ENCODE measurements at places on chromosomes 16 and 17. TPM values are rescaled to one million over a fixed set of nuclear protein-coding genes. Genes with fewer than 3 reads are reported as not detected.

The FBXW10 gene
- not detected for total RNA-seq

The DNAI2 gene
- not detected for total RNA-seq

DNA sequence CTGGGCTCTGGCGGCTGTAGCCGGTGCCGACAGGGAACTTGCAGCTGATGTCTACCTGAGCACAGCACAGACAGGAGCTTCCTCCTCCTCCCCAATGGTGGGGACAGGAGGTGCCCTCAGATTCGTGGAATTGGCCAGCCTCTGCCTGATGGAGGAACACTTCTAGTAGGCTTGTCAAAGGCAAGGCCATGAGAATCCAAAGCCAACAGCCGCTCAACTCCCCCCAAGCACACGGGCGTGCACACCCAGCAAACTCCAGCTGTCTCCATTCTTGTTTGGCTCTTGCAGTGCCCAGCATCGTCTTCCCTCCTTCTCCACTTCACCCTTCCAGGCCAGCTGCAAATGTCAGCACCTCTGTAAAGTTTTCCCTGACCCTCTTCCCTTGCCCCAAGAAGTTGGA, 35.1 kb downstream of the SCNN1G start:
- no peak for DNase-seq

The KRT33B gene
- not detected for total RNA-seq

DNA sequence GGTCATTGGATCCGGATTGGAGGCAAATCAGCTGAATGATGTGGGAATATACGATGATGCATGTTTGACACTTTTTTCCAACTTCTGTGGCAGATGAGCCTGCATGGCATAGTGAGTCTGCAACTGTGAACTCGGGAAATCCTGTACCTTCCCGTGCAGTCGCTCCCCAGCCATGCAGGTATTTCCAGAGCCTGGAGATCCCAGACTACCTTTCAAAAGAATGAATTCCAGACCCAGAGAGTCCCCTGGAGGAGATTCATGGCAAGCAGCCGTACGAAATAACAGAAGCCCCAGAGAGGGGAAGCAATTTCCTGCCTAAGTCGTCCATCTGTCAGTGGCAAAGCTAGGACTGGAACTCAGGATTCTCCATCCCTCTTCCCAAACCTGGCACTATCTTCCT, 75.7 kb upstream of the FAM20A start:
- no peak for DNase-seq

The SEPTIN12 gene
- not detected for total RNA-seq

The FASN gene
- 280 TPM for total RNA-seq

- no peak for DNase-seq
These were observed 17.0 kb downstream of the SOST start for GRCh38 chr17:43741636-43742035.

All from sciatic nerve (tissue), 2 donors.